ENCODE measurements at places on chromosomes 11 and 22.

GRCh38 chr11:6571434-6572008 is 31.9 kb downstream of the RRP8 start:
- no peak for DNase-seq

GRCh38 chr11:35063488-35063931 is 75.5 kb upstream of the CD44 start:
- DNase-seq = no peak

GRCh38 chr11:68461575-68461917 is 994 bp downstream of the PPP6R3 start:
- no peak for DNase-seq

GRCh38 chr11:124801636-124802312 is 1.6 kb upstream of the MSANTD2 start:
- no peak for DNase-seq
